Osteoblast (primary cell): ENCODE measurements at places on chromosomes 2 and 18. TPM values are rescaled to one million over a fixed set of nuclear protein-coding genes. Genes with fewer than 3 reads are reported as not detected.

The CYS1 gene
- total RNA-seq = 0.36 and 1.5 TPM in 2 replicates

- no peaks in the 10 kb centered on the region for H3K4me1 ChIP-seq
- H3K36me3 ChIP-seq = peaks cover 47% of the 10 kb centered on the region
- no peaks in the 10 kb centered on the region for H3K27me3 ChIP-seq
Measured at GRCh38 chr2:63881205-63881604, 39.5 kb downstream of the UGP2 start.

DNA sequence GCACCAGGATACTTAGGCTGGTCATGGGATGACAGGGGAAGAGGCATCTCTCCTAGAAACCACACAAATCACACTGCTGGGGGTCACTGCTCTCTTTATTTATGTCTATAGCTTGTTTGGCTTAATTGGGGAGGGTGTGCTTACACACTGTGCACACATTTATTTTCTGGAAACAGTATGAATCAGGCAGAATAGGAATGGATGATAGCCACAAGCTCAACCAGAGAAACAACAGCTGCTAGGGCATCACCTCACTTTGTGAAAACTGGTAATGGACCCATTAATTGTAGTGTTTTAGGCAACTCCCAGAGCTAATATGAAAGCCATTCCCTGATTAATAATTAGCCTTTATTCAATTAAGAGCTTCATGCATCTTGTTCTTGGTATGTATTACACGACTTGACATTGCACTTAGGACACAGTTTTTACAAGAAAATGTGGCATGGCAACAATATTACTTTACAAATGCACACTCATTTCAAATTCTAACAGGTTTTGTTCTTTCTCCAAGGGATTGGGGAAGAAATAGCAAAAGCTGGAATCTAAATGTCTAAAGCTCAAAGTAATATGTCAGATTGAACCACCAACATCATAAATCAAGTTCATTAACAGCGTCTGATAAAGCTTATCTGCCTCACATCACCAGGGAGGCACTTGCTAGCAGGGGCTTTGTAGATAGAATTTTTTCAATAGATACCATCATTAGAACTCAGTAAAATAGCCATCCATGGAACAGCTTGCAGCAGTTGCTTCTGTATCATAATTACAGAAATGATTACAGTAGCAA is 361.9 kb upstream of the FSHR start:
- H3K27me3 ChIP-seq = no peaks in the 10 kb centered on the region
- H3K4me1 ChIP-seq = no peaks in the 10 kb centered on the region
- no peak overlapping the region for H3K4me3 ChIP-seq
- no peaks in the 10 kb centered on the region for H3K36me3 ChIP-seq
- no peak for DNase-seq

GRCh38 chr18:62838475-62839098 is 123.2 kb downstream of the PHLPP1 start:
- DNase-seq = no peak
- no peak overlapping the region for H3K27ac ChIP-seq

- no peak overlapping the region for H3K4me3 ChIP-seq
- H3K36me3 ChIP-seq = no peaks in the 10 kb centered on the region
- no peaks in the 10 kb centered on the region for H3K4me1 ChIP-seq
- H3K27ac ChIP-seq = no peak overlapping the region
- DNase-seq = no peak
Measured at GRCh38 chr2:158232476-158232875, 130.8 kb downstream of the UPP2 start.

DNA sequence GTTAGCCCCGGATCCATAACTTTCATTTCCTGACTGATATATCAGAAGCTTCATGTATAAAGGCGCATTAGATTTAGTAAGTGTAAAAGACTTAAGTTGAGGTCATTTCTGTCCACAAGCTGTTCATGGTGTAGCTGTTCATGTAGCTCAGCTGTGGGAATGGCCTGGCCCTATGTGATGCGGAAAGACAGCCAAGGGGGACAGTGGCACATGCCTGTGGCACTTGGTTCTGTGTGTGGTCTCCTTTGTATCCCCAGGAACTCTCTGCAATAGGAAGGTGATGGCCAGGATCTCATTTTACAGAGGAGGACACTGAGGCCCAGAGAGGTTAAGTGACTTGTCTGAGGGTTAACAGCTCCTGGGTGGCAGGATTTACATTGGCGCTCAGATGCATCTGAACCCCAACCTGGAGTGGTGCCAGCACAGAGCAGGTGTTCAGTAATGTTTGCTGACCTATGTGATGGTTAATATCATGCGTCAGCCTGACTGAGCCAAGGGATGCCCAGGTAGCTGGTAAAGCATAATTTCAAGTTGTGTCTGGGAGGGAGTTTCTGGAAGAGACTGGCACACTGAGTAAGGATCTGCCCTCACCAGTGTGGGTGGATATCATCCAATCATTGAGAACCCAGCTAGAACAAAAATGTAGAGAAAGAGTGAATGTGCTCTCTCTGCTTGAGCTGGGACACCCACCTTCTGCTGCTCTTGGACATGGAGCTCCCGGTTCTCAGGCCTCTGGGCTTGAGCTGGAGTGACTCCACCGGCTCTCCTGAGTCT is 25.4 kb downstream of the HPCAL1 start:
- no peak overlapping the region for H3K4me3 ChIP-seq
- H3K36me3 ChIP-seq = no peaks in the 10 kb centered on the region
- no peak for DNase-seq
- no peak overlapping the region for H3K27ac ChIP-seq
- peaks cover 55% of the 10 kb centered on the region for H3K4me1 ChIP-seq
- no peaks in the 10 kb centered on the region for H3K27me3 ChIP-seq

DNA sequence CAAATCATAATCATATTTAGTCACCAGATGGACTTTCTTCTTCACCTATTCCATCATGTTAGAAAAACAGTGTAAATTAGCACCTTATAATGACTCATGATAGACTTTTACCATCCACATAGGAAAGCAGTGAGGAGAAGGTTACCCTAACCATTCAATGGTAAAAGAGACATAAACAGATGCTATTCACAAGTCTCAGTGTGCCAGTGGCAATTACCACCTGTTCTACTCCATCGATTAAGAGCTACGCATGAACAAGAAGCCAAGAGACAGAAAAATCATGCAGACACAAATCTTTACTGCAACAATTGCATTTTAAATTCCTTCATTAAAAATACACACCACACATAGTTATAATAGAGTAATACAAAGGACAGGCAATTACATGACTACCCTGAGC is 106.7 kb upstream of the CHAC2 start:
- H3K27ac ChIP-seq = no peak overlapping the region
- H3K4me1 ChIP-seq = no peaks in the 10 kb centered on the region
- H3K27me3 ChIP-seq = no peaks in the 10 kb centered on the region
- no peak for DNase-seq
- no peak overlapping the region for H3K4me3 ChIP-seq

- no peaks in the 10 kb centered on the region for H3K36me3 ChIP-seq
- H3K27me3 ChIP-seq = no peaks in the 10 kb centered on the region
- H3K4me3 ChIP-seq = no peak overlapping the region
Measured at GRCh38 chr2:223383315-223383714, 218.8 kb downstream of the SCG2 start.

DNA sequence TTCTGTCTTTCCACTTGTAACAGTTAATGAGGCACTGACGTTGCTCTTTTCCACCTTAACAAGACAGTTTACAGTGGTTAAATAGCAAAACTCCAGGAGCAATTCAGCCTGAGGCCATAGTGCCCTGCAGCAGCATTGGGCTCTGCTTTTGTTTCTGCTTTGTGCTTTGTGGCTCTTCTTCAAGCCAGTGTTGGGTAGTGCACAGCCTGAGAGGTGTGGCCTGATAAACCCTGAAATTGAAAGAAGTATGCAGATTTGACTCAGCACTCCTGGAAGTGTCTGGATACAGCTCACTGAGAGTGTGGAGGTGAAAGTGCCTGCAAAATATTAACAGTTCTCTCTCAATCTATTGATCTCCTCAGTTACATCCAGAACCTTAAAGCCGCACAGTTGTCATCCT is 63.0 kb downstream of the STK25 start:
- H3K27me3 ChIP-seq = no peaks in the 10 kb centered on the region
- no peaks in the 10 kb centered on the region for H3K4me1 ChIP-seq
- no peak for DNase-seq
- H3K36me3 ChIP-seq = peaks cover 32% of the 10 kb centered on the region
- H3K4me3 ChIP-seq = no peak overlapping the region
